ENCODE measurements at places on chromosomes 3 and 15.

GRCh38 chr3:125525153-125525552, 5.2 kb upstream of the SNX4 start:
- DNase-seq, result no peak

DNA sequence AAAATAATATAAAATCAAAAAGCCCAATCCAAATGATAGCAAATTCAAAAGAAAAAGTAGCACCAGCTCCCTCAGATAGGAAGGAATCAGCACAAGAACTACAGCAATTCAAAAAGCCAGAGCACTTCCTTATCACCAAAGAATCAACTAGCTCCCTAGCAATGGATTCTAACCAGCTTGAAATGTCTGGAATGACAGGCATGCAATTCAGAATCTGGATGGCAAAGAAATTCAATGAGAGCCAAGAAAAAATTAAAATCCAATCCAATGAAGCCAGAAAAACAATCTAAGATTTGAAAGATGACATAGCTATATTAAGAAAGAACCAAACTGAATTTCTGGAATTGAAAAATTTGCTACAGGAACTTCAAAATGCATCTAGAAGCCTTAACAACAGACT, 1334.4 kb upstream of the ALCAM start:
- DNase-seq, result no peak

DNA sequence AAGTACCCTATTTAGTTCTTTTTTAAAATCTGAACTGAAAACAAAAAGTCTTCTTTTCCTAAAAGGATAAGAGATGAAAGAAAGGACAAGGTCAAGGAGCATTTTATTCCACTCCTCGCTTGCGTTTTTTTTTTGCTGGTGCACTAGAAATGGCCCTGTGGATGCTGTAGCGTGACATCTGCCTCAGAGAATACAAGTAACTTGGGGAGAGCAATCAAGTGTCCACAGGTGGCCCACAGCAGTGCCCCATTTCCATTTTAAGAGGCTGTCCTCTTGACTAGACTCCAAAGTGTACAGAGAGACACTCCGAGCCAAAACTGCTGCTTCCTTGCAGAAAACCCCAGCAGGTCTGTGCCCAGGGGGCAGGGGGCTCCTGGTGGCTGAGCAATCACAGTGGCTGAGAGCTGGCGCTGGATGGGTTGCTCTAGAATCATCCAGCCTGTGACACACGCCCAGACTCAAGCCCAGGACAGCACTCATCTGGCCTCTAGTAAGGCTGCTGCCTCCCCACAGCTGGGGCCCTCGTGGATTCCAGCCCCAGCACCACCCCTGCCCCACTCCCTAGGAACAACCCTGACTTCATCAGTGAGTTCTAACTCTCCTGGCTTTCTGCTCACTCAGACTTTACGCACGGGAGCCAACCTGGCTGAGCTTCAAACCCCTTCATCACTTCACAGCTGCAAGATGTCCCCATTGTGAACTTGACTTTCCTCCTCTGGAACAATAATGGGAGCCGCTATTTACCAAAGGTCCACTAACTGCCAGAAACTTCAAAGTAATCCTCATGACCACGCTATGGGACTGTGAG, 71.1 kb upstream of the SPATA12 start:
- no peak for DNase-seq

- DNase-seq, result no peak
Observed at GRCh38 chr3:9254764-9255163, 5.3 kb upstream of the SRGAP3 start.

- DNase-seq, result no peak
Observed at GRCh38 chr3:174218016-174218415, 641.1 kb upstream of the NAALADL2 start.

GRCh38 chr3:64985072-64985471, 297.3 kb upstream of the ADAMTS9 start:
- no peak for DNase-seq

- peak; percentile 63 for DNase-seq
Observed at GRCh38 chr3:12175844-12176453, 17.2 kb upstream of the TIMP4 start.

DNA sequence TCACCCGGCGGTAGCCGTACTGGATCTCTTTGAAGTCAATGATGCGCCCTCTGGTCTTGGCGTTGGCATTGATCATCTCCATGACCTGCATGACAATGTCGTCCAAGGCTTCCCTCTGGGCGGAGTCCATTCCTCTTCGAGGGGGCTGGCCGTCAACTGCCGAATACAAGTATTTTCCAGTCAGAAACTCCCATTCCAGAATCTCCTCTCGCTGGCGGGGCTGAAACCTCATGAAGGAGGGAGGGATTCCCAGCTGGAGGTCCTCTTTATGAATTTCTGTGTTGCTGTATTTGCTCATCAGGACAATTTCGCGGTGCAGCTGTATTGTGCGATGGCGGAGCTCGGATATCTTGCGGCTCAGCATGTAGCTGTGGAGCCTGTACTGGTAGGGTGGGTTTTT, 73.4 kb downstream of the CHSY1 start:
- no peak for DNase-seq

DNA sequence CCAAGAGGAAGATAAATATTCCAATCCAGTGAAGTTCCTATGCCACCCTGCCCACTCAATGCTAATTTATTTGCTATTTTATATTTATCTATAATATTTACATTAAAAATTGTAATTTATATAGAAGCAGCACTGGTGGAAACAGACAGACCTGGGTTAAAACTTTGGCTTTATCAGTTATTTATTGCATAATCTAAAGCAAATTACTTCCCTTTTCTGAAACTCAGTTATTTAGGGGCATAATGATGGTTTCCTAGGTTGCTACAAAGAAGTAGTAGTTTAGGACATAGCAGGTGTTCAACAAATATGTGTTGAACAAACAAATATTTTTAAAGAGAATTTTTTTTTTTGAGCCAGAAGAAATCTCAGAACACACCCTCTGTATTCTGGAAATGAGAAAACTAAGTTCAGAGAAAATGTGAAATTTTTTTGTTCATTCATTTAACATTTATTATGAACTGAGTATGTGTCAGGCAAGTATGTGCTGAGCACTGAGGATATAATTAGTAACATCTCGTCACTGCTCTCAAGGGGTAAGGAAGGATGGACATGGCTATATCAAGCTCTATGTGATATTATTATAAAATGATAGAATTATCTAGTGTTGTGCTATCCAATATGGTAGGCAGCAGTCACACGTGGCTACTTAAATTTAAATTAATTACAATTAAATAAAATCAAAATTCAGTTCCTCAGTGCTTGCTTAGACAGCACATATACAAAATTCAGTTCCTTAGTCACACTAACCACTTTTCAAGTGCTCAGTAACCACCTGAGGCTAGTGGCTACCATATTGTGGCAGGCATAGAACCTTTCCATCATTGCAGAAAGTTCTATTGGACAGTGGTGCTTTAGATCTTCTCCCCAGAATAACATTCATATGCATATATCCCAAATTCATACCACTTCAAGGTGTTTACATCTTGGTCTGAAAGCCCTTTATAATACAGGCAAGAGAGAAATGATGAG, 7.0 kb upstream of the UBE2Q2 start:
- no peak for DNase-seq

- no peak for DNase-seq
Observed at GRCh38 chr15:101440846-101441590, 48.5 kb downstream of the PCSK6 start.

- DNase-seq, result no peak
Observed at GRCh38 chr3:27610800-27611525, 111.2 kb downstream of the EOMES start.

- no peak for DNase-seq
Observed at GRCh38 chr3:154844863-154845262, 235.3 kb upstream of the MME start.

DNA sequence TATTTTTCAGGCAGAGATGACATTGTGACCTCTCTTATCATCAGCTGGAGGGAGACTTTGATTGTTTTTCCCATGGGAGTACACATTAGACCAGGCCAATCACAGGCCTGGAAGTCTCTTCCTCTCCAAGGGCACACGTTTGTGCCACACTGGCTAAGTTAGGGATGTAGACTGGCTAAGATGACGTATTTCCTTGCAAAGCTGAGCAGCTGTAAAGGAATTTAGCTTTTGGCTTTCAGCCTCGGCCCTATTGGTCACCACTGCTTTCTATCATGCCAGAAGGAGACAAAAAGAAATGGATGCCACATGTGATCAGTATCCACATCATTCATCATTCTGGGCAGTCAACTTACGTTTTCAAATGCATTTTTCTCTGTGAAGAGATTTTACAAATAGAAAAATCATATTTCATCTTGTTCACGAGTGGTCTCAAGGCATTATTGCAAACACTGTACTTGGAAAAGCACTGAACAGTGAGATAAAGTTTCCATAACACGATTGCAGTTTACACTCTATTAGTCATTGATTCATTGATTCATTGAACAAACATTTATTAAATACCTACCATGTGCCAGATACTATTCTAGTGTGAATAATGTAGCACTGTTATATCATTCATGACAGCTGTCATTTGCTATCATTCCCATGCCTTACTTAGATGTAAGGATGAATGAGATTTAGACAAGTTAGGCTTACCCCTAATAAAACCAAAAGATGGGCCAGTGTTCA, 27.0 kb upstream of the RNF7 start:
- DNase-seq, result no peak

DNA sequence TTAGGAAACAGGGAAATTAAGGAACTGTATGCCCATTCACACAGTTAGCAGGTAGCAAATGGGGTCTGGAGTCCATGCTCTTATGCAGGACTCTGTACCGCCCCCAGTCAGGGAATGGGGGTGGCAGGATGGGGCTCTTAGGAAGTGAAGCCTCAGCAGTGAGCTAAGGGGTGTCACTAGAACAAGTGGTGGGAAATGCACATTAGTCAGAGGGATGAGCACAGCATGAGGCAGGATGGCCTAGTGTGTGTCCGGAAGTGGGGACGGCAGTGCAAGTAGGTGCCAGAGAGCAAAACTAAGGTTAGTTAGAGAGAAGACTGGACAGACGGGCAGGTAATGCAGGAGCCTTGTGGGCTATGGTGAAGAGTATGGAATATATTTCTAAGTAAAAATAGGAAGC, 60.7 kb downstream of the ST3GAL6 start:
- DNase-seq, result no peak

GRCh38 chr3:132874701-132875100, 152.5 kb upstream of the NPHP3 start:
- DNase-seq, result no peak

DNA sequence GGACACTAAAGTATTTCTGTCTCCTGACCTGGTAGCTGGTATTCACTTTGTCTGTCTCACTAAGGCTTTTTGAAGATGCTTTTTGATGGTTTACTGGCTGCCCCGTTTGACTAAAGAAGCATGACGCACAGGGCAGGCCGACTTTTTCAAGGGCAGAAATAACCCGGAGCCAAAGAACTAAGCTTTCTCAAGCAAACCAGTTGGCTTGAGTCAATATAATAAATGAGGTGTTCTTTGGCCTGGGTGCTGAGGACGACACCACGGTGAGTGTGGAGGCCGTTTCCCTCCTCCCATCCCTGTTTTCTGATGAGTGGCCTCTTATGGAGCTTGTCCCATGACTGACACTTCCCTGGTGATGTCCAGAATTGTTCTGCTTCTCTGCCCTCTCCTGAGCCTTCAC, 220.9 kb downstream of the ITPR1 start:
- DNase-seq, result no peak

- no peak for DNase-seq
Observed at GRCh38 chr15:88649753-88650551, 11.1 kb downstream of the ISG20 start.

GRCh38 chr3:165796701-165797100, 40.5 kb downstream of the BCHE start:
- DNase-seq, result no peak

- no peak for DNase-seq
Observed at GRCh38 chr3:164683489-164683888, 394.8 kb downstream of the SI start.

GRCh38 chr3:97010881-97011657, 196.7 kb downstream of the EPHA6 start:
- DNase-seq, result no peak

- DNase-seq, result no peak
Observed at GRCh38 chr3:181288145-181288544, 298.6 kb upstream of the DNAJC19 start.

GRCh38 chr3:197709135-197709534, 27.6 kb downstream of the RUBCN start:
- no peak for DNase-seq

DNA sequence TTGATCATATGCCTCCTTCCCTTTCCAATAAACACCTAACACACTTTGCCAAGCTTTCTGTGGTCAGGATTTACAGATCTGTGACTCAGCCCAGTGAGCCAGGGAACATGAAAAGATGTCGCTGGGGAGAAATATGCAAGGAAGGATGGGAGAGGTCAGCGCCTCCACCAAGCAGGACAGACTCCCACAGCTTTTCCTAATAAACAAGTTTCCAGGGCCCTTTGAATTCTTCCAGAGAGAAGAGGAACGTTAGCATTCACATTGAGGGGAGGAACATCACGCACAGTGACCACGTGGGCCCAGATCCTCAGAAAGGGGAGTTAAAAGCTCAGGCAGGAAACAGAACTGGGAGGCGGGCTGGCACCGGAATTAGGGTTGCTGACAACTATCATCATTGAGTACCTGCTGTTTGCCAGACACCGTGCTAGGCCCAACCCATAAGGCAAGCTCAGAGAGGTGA, 33.3 kb upstream of the MRPS22 start:
- no peak for DNase-seq

- no peak for DNase-seq
Observed at GRCh38 chr15:80856400-80856799, 77.2 kb downstream of the CEMIP start.

DNA sequence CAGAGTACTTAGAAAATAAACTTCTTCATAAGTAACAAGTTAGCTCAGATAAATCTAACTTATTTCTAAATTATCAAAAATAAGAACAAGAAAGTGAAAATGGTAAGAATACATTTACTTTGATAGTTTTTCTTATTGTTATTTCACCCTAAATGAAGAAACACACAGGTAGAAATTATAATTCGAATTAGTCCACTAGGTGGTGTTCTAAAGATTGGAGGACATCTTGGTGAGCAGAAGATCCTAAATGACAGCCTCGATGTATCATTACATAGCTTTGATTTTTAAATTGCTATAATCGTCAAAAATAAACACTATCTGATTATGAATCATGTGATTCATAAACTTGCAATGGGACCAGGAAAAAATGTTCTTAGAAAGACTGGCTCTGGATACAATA, 280.8 kb upstream of the UBE2E2 start:
- peak; percentile 14 for DNase-seq

GRCh38 chr3:55717481-55717880, 230.4 kb upstream of the WNT5A start:
- no peak for DNase-seq

GRCh38 chr3:181105646-181106045, 116.1 kb upstream of the DNAJC19 start:
- no peak for DNase-seq

- no peak for DNase-seq
Observed at GRCh38 chr3:8891303-8891702, 72.0 kb downstream of the RAD18 start.

- DNase-seq, result peak; percentile 76
Observed at GRCh38 chr3:124995460-124995994, 60.3 kb downstream of the HEG1 start.

DNA sequence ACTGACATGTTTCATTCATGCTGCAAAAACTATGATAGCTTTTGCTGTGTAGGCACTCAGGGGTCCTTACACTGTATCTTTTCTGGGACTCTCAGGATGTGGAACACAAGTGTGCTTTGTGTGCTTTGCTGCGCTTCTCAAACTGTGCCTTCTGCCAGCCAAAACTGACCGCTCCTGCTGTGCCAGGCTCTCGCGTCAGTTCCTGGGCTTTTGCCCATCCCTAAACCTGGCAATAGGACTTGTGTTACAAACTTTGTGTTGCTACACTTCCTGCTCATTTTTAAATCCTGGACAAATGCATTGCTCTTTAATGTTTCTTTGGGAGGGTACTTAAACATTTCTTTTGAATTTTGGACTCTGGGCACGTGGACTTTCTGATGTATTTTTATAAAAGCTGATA, 60.3 kb downstream of the DIPK2A start:
- DNase-seq, result no peak

Data from GM13977 (cell line).